ENCODE measurements at places on chromosomes 16 and 17.
A peak's percentile ranks its signal among the peaks of the same experiment; 100 is the strongest.

DNA sequence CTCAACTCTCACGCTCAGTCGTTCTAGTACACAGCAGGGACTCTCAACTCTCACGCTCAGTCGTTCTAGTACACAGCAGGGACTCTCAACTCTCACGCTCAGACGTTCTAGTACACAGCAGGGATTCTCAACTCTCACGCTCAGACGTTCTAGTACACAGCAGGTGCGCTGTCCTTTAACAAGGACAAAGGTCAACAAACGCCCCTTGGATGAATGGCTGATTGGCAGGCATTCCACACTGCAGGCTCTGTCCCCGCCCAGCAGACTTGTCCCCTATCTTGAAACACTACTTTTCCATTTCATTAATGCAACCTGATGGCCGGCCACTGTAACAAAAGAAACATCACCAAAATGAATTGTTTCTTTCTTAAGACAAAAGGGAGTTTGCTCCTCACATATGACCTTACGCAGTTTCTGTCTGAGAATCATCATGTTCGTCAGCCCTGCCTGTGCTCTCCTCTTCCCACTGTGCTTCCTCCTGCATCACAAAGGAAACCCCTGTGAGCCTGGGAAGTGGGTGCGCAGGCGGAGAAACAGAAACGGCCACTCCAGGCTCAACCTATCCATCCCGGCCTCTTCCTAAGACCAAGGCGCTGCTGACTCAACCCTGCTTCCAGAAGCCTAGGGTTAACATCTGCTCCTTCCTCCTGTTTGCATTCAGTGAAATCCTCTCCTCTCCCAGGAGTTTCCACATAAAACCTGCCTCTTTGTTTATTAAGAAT is 59.8 kb downstream of the ANKRD11 start:
- no peak for DNase-seq

- no peak for DNase-seq
Observed at GRCh38 chr16:57579361-57579665, 36.9 kb downstream of the ADGRG5 start.

DNA sequence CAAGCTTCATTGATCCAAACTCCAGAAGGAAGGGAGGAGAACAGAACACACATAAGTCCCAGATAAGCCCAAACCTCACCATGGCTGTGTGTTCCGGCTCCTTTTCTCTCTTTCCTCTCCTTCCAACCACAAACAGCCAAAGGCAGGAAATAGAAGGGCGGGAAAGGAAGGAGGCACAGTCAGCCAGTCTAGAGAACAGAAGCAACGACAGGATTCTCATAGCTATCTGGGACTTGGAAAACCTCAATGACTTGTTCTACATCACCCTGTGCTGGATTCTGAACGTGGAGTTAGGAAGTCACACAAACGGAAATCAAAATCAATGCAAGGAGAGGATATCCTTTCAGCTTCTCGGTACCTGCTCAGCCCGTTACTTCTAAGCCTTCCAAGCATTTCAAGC is 9.0 kb downstream of the CRK start:
- DNase-seq, result no peak

DNA sequence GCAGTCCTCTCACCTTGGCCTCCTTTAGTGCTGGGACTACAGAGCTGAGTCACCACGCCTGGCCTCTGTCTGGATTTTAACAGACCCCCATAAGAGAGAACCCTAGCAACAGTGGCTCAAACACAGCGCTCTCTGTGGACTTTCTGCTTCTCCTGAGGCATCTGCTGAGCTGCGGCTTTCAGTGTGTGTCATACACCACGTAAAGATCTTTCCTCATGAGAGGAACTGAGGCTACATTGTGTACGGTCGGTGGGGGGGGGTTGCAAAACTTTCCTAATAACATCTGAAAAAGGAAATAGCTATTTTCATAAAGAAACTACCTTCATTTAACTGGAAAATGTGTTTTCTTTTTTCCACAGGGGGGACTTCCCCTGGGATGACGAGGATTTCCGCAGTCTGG is 32.9 kb downstream of the DEF8 start:
- DNase-seq, result no peak

GRCh38 chr16:2042171-2042985 is 5.3 kb downstream of the NTHL1 start:
- no peak for DNase-seq

DNA sequence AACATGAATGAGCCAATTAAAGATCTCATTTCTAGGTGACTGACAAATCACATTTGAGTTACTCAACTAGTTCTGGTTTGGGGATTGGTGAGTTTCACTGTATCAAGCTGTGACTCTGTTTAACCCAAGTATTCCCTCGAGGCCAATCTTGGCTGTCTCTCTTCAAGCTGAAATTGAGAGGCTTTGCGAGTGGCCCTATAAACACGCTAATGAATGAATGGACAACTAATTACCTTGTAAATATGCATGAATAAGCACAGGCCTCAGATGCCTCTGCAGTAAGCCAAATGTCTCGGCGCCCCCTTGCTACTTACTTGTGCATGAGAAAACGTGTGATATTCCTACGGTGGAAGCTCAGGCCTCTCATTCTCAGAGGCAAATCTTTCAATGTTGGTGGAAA is 450.3 kb upstream of the PSMD7 start:
- no peak for DNase-seq

- DNase-seq, result no peak
Observed at GRCh38 chr17:73703192-73703591, 58.9 kb upstream of the SDK2 start.

- DNase-seq, result peak; percentile 29
Observed at GRCh38 chr17:78253946-78254672, 22.7 kb downstream of the TMEM235 start.

GRCh38 chr17:79162012-79162963 is 87.7 kb downstream of the ENGASE start:
- no peak for DNase-seq

DNA sequence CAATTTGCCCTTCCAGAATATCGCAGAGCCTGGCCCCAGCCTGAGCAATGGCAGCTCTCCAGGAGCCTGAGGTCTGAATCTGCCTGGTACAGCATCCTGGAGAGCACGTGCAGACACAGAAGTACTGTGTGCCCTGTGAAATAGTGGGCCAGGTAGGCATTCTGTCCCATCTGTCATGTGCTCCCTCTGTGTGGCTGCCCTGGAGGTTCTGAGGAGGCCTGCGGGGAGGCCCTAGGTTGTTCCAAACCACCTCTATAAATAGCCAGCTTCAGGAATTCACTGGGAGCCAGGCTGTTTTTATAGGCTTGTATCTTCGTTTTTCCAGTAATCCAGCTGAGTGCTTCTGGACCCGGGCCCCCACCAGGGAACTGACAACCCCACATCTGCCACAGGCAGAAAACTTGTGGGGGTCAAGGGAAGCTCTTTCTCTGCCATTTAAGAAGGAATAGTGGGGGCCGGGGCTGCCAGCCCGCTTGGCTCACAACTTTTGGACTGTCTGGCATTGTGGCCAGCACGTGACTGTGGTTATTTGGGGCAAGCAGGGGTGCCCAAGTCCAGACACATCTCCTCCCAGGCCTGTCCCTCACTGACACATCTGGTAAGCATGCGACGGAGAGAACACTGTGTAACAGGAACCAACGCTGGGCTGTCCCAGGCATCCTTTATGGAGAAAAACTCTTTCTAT is 356.3 kb upstream of the TNRC6C start:
- peak; percentile 77 for DNase-seq

GRCh38 chr17:1123921-1124715 is 55.7 kb downstream of the ABR start:
- DNase-seq, result no peak

GRCh38 chr17:75637551-75637950 is 4.3 kb downstream of the SMIM5 start:
- no peak for DNase-seq

DNA sequence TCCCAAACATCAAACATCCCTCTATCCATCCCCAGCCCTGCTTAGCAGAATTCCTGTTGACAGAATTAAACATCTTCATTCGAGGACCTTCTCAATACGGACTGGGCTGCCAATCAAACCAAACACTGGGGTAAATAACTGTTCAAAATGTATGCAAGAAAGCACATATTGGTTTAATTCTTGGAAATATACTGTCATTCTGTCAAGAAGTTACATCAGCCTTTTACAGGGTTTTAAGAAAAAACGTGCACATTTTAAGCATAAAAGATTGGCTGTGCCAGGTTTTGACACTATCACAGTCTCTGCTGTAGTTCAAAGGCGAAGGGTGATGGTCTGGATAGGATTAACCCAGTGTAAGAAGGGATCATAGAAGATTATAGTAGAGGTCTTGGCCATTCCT is 25.1 kb upstream of the CCNF start:
- no peak for DNase-seq

DNA sequence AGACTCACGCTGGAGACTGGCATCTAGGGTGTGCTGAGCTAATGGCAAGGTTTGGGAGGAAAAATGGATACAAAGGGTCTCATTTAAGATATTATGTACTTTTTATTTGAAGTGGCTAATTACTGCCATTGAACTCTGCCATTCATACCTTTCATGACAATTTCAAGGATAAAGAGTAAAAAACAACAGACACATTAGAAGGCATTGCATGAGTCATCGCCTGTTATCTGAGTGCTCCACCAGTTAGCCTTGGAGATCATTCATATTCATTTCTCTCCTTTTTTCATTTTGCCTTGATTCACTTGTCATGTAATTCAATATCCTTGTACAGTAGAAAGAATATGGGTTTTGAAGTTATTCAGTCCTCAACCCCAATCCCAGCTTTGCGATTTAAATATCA is 109.5 kb downstream of the CDH8 start:
- DNase-seq, result no peak

DNA sequence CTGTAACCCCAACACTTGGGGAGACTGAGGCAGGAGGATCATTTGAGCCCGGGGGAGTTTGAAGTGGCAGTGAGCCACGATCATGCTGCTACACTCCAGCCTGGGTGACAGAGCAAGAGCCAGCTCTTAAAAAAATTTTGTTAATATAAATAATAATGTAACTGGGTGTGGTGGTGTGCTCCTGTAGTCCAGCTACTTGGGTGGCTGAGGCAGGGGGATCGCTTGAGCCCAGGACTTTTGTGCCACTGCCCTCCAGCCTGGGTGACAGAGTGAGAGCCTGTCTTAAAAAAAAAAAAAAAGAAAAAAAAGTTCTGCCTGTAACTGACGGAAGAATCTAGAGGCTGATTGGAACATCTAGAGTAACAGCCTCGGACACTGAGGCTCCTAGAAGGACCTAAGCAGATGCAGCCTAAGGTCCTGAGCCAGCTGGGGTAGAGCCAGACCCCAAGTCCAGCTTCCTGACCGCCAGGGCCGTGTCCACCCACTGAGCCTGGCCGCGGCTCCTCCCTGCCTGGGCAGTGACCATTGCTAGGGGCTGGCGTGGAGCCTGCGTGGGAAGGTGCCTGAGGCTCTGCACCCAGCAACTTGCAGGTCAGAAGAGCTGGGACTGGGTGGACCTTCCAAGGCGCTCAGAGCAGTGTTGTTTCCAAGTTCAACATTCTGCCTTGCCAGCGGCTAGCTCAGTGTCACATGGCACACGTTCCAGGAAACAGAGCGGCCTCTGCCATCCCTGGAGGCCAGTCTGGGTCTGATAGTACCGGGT is 209.4 kb upstream of the CIBAR2 start:
- DNase-seq, result no peak

DNA sequence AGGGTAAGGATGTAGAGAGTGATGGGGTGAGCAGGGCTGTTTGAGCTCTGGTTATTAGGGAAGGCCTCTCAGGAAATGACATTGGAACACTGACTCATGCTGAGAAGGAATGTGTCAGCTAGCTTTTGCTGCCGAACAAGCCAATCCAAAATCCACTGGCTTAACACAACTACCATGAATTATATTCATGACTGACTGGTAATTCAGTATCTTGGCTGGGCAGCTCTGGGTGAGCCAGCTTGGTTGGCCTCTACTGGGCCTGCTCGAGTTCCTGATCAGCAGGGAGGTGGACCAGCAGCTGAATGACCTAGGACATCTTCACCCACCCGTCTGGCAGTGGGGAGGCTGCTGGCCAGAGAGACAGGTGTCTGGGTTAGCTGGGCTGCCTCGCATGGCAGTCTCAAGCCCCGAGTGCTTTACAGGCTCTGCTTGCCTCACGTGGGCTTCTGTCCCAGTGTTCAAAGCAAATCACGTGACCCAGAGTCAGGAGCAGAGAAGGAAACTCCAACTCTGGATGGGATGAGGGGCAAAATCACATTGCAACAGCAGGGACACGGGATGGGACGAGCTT is 209.4 kb downstream of the KATNIP start:
- peak; percentile 27 for DNase-seq

DNA sequence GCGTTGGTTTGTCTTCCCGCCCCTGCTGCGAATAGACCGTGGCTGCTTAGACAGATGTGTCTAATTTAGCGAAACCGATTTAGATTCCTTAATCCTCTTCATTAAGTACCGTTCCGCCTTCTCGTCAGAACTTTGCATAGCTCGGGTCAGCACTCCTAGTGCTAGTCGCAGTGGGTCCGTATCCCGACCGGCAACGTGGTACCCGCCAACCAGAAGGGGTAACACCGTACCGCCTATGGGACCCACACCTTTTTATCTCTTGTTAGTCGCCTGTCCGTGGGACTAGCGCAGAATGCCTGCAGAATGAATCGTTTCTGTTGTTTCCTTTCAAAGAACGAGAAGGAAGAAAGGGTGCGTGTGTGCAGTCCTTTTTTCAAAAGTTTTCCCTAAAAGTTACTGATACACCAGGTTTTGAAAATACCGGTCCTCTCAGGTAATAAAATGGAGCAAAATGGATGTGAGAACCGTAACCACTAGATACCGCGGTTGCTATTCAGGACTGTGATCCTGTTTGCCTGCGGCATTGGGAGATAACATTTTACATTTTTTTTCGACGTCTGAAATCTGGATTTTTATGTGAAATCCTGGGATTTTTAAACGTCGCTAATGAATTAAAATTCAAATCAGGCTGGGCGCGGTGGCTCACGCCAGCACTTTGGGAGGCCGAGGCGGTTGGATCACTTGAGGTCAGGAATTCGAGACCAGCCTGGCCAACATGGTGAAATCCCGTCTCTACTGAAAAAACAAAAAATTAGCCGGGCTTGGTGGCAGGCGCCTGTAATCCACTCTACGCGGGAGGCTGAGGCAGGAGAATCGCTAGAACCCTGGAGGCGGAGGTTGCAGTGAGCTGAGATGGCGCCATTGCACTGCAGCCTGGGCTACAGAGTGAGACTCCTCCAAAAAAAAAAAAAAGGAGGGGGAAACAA is 998 bp upstream of the SRSF1 start:
- DNase-seq, result no peak

DNA sequence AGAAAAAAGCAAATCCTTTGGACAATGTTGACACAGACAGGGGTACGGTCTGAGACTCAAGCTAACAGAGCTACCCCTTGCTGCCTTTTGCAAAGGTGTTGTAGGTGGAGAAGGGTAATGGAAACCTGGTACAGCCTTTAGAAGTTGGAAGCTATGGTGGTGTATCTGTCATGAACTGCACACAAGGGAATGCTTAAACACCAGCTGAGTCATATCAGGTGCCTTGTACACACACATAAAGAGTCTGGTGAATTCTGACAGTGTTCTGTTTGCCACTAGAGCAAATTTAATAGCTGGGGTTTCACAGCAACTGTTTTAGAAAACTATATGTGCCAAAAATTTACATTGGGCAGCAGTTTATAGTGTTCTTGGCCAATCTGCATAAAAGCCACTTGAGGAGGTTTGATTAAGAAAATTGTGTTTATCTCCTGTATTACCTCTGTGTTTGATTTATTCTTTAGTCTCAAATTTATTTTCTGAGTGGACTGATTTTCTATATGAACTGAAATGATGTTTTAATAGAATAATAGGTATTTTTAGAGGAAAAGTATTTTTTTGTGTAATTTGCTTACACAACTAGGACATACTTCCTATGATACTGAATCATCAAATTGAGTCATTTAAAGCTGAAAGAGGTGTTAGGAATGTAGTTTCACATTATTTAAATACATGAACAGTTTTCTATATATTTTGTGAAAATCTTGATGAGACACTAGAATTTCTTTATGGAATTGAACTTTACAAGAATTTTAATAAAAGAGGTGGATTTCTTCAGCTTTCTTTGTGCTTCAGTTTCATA is 136.9 kb downstream of the MAP2K6 start:
- no peak for DNase-seq

- no peak for DNase-seq
Observed at GRCh38 chr16:2686912-2687507, 4.7 kb downstream of the KCTD5 start.
